Epithelial cell of proximal tubule (primary cell): ENCODE measurements at places on chromosomes 6 and 20. TPM values are rescaled to one million over a fixed set of nuclear protein-coding genes. Genes with fewer than 3 reads are reported as not detected.

MAFB gene
- 0.12 TPM in 1 of 2 replicates, not detected in the other for total RNA-seq

BCAS4 gene
- total RNA-seq: 15.7 and 24.0 TPM in 2 replicates

SALL4 gene
- total RNA-seq: 1.4 and 3.7 TPM in 2 replicates

DHX16 gene
- total RNA-seq: 41.5 and 52.0 TPM in 2 replicates

TSPYL4 gene
- total RNA-seq: 8.5 and 10.5 TPM in 2 replicates

TGM2 gene
- total RNA-seq: 137 and 150 TPM in 2 replicates
